ENCODE measurements at places on chromosomes 1 and 21.

GRCh38 chr1:62176597-62177312 is 17.9 kb upstream of the L1TD1 start:
- DNase-seq: no peak

- no peak for DNase-seq
Observed at GRCh38 chr1:175373786-175374623, 181.4 kb upstream of the KIAA0040 start.

GRCh38 chr1:61123326-61123725 is 41.0 kb downstream of the NFIA start:
- no peak for DNase-seq

DNA sequence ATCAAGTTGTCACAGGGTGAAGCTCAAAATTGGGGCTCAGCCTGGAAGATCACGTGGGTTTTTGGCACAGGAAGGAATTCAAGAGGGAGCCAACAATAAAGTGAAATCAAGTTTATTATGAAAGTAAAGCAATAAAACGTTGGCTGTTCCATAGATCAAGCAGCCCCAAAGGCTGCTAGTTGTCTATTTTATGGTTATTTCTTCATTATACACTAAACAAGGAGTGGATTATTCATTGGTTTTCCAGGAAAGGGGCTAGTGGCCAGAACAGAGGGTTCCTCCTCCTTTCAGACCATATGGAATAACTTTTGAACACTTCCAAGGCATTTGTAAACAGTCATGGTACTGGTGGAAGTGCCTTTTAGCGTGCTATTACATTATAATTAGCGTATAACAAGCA is 723.5 kb upstream of the ADAMTS5 start:
- DNase-seq: no peak

- DNase-seq: no peak
Observed at GRCh38 chr1:56390232-56390867, 189.0 kb downstream of the PLPP3 start.

DNA sequence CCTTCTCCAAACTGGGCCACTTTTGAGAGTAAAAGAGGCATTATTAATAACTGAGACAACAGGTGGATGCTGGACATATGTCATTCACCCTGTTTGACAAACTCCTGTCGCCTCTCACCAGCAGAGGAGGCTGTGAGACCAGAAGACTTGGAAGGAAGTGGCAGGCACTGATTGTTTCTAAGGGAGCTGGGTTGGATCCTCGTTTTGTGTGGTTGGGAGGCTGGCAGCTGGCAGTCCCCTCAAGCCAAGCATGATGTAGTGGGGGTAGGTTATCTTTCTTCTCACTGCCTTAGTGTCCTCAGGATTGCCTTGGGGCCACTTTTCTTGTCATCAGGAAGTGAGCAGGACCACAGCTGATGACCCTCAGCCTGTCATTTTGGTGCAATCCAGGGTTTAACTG is 86.5 kb upstream of the KCNJ15 start:
- no peak for DNase-seq

GRCh38 chr1:211376807-211377470 is 50.3 kb downstream of the TRAF5 start:
- no peak for DNase-seq

- DNase-seq: peak; percentile 23
Observed at GRCh38 chr1:19974822-19975416, 4.5 kb downstream of the PLA2G2A start.

- DNase-seq: no peak
Observed at GRCh38 chr1:117697220-117697781, 91.5 kb downstream of the TENT5C start.

- peak; percentile 5 for DNase-seq
Observed at GRCh38 chr1:10906866-10907519, 105.5 kb upstream of the TARDBP start.

DNA sequence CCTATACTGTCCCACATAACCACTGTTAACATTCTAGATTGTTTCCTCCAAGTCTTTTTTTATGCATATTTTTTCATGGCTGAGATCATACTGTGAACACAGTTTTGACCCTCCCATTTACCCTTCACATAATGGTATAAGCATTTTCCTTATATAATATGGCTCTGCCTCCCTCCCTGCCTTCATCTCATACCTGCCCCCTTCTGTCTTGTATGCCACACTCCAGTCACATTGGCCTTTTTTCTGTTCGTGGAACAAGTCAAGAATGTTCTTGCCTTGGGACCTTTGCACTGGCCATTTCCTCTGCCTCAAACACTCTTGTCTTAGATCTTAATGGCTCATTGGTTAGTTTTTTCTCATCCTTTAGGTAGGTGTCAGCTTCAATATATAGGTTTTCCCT is 24.3 kb upstream of the ELAVL4 start:
- no peak for DNase-seq

GRCh38 chr1:53060579-53060978 is 1.4 kb upstream of the PODN start:
- DNase-seq: no peak

DNA sequence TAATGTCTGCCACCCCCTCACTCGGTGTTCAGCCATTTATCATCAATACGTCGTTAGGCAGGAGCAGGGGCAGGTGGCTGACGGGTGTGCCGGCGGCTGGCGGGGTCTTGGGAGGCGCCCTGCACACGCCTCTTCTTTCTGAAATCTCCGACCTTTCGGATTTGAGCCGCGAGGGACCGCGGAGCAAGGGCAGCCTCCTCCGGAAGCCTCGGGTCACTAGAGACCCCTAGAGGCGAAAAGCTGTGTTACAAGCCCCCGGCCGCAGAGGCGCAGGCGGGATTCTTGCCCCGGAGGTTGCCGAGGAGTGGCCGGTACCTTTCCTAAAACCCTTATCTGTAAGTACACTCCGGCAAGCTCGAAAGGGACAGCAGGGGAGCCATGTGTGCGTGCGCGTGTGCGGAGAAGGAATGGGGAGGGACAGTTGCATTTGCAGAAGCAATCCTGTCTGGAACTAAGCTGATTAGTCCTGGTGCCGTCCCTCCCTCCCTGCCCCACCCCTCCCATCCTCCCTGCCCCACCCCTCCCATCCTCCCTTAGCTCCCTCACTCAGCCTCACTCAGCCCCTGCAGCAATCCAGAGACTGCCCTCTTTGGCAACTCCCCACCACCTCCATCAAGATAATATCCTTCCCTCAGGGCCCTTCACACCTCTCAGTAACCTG is 11.0 kb downstream of the BRINP2 start:
- DNase-seq: peak; percentile 51

DNA sequence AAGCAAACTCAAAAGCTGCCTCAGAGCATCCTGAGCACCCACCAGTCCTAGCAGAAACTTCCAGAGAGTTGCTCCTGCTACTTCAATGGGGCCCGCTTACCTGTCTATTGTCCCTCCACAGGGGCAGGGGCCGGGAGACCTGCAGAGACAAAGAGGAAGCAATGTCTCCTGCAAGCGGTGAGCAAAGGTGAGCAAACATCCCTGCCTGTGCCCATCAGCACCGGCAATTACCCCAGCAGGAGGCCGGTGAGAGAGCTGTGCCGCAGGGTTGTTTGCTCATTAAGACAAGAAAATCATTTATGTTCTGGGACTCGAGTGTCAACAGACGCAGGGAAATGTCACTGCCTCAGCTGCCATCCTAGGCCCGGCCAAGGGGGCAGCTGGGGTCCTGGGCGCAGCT is 53.8 kb upstream of the TARDBP start:
- no peak for DNase-seq

DNA sequence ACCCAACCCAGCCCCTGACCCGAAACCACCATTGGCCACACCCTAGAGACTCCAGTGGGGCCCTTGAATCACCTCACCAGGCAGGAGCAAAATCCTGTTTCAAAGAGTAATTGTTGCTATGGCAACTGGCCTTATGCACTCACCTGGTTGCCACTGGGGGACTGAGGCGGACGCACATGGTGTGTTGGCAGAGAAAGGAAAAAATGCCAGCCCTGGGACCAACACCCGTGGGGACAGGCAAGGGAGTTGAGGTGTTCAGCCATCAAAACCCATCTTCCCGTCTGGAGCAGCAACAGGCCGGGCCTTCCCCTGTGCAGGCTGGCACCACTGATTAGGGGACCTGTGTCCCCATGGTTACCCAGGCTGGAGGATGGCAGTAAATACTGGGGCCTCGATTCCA is 395.8 kb upstream of the VAMP3 start:
- DNase-seq: no peak

GRCh38 chr1:32612189-32612881 is 38.0 kb downstream of the ZBTB8OS start:
- peak; percentile 60 for DNase-seq

DNA sequence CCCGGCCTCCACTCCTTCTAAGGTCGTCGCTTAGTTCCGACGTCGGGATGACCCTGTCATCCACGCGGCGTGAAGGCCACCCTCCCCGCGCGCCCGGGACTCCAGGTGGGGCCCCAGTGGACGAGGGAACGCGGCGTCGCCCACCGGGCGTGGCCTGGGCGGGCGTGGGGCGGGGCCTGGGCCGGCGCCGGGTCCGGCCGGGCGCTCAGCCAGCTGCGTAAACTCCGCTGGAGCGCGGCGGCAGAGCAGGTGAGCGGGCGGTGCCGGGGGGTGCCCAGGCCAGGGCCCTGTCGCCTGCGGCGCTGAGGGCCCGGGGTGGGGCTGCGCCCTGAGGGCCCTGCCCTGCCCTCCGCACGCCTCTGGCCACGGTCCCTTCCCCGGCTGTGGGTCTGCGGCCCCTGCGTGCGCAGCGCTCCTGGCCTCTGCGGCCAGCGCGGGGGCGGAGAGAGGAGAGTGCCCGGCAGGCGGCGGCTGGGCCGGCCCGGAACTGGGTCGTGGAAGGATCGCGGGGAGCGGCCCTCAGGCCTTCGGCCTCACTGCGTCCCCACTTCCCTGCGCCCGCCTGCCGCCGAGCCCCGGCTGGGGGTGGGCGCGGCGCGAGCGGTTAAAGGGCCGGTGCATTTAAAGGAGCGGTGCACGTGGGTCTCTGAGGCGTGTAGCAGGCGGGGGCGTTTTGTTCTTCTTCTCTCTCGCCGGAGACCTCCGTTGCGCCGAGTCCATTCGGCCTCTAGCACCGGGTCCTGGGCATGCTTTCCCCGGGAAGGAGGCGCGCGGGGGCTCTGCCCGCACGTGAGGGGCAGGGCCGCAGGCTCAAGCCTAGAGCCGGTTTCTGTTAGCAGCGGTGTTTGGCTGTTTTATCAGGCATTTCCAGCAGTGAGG is at the start of gene PSEN2:
PSEN2 (plus strand) TSS at position 216 of the 879 bp plus-strand sequence. CDS start 11,292 bp downstream, outside the sequence.
- peak; percentile 78 for DNase-seq

DNA sequence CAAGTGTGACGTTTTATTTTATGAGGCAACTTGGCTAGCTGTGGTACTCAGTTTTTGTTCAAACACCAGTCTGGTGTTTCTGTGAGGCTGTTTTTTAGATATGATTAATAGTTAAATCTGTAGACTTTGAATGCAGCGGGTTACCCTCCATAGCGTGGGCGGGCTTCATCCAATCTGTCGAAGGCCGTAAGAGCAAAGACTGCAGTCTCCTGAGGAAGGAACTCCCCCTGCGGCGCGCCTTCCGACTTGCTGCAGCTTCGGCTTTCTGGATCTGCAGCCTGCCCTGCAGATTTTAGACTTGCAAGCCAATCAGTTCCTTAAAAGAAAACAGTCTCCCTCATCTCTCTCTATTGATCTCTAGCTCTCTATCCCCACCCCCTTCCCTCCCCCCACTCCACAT is 4.2 kb upstream of the ZNF496 start:
- no peak for DNase-seq

- no peak for DNase-seq
Observed at GRCh38 chr1:200150721-200151120, 123.2 kb downstream of the NR5A2 start.

DNA sequence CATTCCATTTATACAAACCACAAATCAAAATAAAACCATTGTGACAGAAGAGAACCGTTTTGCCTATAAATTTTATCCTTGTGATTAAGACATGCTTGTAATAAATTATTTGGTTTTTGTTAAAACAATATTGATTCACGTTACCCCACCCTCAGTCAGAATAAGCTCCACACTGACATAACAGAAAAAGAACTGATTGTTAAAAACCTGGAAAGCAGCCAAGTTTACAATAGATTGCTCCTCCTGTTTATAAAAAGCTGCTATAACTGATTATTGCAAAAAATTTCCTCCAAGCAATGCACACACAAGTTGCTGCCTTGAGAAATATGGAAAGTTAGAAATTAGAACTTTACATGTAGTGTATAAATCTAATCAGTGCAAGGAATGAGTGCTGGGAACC is 263.5 kb downstream of the SETD4 start:
- no peak for DNase-seq

DNA sequence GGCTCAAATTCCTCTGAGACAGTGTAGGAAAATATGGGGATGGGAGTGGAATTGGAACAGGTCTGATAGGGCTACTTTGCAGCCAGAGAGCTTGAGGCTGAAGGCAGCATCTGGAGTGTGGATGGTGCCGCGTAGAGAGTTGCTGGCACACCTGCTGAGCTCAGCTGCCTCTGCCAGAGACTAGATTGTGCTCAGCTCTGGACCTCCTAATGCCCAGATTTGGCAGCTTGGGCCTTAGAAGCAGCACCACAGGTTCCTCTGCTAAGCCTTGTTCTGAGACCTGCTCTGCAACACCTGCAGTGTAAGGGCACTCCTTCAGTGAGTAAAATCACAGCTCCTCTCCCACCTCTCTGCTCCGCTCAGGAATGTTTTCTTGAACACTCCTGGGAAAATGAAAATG is 23.3 kb downstream of the ACOT11 start:
- DNase-seq: no peak

- DNase-seq: no peak
Observed at GRCh38 chr21:38268864-38269575, 12.2 kb downstream of the KCNJ15 start.

Data from GM12891 (cell line).